ENCODE measurements at places on chromosomes 3 and 15.

DNA sequence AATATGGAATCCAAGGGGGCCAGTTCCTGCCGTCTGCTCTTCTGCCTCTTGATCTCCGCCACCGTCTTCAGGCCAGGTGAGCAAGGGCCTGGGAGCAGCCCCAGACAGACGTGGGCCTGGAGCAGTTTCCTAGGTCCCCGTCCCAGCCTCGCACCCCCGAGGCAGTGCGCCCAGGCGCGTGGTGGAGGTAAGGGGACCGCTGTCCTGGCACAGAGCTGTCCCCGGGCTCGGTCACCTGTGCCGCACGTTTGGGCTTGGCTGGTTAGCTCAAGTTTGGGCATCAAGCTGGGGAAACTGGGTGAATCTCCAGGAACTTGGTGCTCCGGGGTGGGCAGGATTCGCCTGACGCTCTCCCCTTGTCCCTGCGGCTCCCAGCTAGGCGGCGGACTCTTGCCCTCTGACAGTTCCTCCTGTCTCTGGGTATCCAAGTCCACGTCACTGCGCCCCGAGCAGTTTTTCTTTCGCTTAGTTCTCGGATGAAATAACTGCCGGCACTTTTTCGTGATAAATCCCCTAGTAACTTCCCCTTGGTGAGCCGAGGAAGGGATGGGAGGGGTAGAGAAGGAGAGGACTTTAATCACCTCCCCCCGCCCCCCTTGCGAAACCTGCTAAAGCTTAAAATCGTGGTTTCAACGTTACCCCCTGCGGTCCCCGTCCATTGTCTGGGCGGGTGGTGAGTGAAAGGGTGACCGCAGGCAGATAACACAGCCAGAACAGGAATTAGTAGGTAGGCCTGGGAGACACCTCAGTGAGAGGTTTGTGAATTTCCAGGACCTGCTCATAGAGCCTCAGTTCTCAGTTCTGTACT lies 901 bp downstream of the ALCAM start:
- peak; percentile 32 for DNase-seq

DNA sequence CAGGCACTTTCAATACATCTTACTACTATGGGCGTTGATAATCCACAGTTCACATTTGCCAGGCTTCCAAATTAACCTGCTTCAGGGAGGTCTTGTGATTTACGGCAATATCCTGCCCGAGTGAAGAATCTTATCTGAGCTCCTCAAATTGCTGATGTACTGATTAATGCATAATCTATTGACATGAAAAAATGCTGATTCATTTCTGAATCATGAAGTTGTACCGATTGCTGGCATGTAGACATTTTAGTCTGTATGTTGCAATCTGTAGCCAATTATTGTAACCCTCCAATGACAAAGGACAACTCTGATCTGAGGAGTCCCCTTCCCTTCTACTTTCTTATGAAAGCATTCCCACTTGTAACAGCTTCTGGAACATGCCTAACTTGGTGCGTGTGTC lies 97.2 kb downstream of the SEC22A start:
- no peak for DNase-seq

DNA sequence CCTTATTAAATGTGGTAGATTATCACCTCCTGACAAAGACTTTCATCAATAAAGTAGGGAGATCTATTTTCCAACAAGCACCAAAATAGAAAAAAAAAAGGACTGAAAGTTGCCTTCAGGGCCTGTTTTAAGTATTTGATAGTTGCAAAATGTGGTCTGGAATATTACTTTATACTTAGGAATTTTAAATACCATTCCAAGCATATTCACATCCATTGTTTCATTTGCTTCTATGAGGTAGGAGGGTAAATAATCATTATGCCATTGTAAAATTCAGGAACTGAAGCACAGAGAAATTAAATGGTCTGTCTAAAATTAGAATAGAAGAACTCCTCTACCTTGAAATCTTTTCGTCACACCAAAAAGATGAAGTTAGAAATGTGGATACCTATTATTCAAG lies 110.0 kb downstream of the TMCC1 start:
- DNase-seq = no peak

- DNase-seq = peak; percentile 26
Measured at GRCh38 chr15:50676799-50677483, 9.7 kb downstream of the TRPM7 start.

- DNase-seq = no peak
Measured at GRCh38 chr3:121786485-121786884, 36.9 kb upstream of the GOLGB1 start.

GRCh38 chr3:33113772-33114621 lies at the start of gene CRTAP:
Gene CRTAP, plus strand, starts transcription at chr3:33114014. Its CDS starts 64 bp downstream, at chr3:33114078.
- peak; percentile 84 for DNase-seq

All from HTR-8/SVneo (cell line).